Stimulated activated CD4-positive, alpha-beta T cell treated with anti-CD3 and anti-CD28 coated beads, Interleukin-12 subunit alpha, Interleukin-12 subunit beta, amount 100 ng/mL, for 48 hours (primary cell): ENCODE measurements at places on chromosomes 12 and 14.

DNA sequence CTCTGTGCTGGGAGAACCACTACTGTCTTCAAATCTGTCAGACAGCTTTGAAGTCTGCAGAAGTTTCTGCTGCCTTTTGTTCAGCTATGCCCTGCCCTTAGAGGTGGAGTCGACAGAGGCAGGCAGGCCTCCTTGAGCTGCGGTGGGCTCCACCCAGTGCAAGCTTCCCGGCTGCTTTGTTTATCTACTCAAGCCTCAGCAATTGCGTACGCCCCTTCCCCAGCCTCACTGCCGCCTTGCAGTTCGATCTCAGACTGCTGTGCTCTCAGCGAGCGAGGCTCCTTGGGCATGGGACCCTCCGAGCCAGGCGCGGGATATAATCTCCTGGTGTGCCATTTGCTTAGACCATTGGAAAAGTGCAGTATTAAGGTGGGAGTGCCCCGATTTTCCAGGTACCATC is 25.1 kb upstream of the KLRB1 start:
- DNase-seq = no peak

DNA sequence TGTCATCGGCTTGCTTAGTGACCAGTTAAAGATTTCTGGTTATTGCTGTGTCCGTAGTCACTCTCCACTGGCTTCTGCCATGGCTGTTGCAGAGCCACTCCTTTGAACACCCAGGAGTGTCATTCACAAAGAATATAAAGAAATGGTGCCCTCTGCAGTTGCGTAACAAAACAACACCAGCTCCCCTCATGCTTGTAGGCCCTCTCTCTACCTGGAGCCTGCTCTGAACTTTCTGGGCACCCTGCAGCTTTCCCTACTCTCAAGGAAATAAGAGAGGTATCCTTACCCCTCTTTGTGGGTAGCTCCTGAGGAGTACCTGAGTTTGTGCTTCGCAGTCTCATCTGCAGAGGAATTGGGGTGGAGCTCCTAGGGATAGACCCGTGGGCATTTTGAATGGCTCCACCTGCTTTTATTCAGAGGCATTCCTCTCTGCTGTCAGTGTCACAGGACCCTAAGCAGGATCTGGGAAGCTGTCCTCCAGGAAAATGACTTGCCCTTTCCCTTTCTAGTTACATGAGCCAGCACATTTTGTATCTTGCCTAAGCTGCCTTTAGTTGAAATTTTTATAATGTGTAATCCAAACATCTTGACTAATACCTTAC is 97.2 kb upstream of the TMEM260 start:
- DNase-seq = no peak

DNA sequence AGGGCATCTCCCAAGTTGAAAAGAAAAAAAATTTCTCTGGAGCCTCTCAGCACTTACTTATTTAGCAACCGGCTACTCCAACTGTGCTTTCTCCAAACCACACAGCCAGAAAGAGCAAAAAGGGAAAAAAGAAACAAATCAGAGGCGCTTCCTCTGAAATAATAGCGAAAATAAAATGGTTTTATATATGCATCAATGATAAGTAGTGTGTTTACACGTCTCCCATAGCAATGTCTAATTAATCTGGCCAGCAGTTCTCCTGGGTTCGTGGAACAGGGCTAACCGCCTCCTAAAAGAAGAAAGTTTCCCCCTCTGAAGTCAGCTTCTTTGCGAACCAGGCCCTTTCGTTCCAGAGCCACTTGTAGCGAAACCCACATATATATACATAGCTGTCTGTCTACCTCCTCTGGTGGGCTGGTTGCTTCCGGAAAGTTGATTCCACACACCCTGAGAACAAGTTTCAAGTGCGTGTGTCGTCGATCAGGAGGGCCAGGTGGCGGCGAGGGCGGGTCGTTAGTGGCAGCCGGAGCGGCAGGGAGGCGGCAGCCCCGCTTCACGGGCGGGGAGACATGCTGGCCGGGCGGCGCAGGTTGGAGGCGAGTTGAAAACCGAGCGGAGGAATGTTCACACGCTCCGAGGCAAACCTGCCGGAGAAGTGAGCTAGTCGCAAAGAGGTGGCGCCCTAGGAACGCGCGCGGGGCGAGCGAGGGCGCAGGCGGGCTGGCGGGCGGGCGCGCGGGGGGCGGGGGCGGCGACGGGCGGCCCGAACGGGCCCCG is 2.7 kb downstream of the PTHLH start:
- peak; percentile 21 for DNase-seq

DNA sequence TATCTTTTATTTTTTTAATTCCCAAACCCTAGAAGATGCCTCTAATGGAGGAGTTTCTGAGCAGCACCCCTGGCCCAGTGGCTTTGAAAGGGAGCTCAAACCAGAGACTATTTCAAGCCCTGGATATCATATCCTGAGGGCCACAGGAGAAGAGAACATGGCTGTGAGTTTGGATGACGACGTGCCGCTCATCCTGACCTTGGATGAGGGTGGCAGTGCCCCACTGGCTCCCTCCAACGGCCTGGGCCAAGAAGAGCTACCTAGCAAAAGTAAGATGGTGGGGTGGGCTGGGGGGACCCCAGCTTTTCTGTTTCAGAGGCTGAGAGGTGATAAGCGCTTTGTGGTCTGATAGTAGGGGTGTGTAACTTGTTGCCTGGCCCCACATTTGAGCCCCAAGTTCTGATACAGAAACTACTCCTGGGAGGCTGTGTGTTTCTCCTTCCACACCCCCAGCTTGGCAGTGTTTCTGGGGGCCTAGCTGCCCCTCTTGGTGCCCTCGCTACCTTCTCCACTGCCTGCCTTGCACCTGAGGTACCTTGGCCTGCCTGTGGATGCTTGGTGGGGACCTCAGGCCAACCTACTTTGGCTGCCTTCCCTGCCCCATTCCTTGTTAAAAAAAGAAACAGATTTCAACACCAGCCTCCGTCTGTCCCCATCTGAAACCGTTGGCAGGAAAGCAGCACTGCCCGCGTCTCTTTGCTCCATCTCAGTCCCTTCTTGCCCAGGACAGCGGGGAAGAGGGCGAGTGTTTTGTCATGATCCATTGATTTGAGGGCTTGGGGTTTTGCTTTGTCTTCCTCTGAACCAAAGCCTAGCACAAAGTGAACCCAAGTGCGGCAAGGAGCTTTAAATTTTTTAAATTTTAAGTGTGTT is 5.7 kb downstream of the TPCN1 start:
- no peak for DNase-seq

DNA sequence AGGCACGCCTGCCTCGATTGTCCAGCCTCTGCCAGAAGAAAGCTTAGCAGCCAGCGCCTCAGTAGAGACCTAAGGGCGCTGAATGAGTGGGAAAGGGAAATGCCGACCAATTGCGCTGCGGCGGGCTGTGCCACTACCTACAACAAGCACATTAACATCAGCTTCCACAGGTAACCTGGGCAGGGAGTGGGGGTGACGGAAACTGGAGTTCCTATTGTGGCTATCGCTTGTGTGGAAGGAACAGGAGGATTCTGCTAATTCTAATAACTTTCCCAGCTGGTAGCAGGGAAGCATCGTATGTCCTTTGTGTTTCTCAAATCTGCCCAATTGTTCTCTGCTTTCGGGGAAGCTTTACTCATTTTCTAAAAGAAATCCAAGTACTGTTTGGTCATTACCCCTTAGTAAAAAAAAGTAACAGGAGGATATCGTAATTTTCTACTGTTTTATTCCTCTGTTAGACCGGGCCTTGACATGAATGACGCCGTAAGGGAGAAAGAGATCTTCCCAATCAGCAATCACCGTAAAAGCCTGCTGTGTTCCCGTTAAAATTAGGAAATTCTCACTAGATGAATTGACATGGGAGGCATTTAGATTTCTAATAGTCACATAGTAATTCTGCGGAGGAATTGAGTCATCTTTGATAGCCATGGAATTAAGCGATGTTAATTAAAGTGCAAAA is 449 bp downstream of the THAP2 start:
- no peak for DNase-seq

GRCh38 chr14:92960706-92961566 is 38.0 kb downstream of the CHGA start:
- DNase-seq = no peak

DNA sequence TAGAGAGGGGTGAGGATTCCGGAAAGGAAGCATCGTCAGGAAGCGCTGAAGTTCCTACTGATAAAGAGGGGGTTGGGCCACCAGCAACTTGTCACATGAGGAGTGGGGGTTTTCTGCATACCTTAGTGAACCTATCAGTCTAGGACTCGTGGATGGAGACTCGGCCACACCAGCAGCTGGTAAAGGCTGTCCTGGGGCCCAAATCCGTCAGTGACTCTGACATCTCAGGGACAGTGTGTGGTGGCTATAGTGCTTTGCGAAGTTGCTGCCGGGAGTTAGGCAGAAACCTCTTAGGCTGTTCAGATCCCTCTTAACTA is 16.4 kb downstream of the RNASE2 start:
- no peak for DNase-seq

GRCh38 chr12:103664626-103665025 is 77.6 kb downstream of the STAB2 start:
- no peak for DNase-seq

GRCh38 chr12:32765906-32766305 is 10.2 kb upstream of the YARS2 start:
- no peak for DNase-seq

DNA sequence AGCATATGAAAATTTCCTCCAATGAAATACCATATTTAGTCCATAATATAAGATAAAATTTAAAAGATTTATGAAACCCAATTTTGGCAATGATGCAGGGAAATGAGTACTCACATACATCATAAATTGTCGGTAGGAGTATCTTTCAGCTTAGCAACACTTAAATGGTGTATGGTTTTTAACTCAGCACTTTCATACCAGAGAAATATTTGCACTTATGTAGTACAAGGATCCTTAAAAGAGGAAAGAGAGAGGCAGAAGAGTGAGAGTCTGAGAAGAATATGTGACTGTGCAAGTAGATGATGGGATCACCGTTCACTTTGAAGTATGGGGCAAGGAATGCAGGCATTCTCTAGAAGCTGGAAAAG is 379.3 kb upstream of the DCN start:
- no peak for DNase-seq

GRCh38 chr12:18905134-18905533 is 167.2 kb downstream of the CAPZA3 start:
- no peak for DNase-seq

DNA sequence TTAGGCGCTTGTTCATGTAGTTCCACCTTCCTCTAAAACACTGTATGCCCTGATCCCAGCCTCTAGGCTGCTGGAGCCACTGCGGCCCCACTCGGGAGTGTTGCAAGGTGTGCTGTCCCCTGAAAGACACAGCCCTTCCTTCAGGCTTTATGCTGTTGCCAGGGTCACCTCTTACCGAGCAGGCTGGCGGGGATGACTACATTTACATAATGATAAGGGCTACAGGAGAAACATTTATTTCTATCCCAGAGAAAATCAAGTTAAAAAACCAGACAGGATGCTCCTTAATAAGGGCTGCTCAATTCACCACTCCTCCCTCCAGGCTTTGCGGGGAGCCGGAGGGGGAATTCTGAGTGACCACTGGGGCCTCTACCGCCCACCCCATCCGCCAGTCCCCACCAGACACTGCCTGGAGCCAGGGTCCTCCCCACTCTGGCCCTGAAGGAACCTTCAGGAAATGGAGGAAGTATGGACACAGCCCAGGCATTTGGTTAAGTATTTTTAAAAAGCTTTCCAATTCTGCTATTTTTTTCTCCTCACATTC is 200.6 kb downstream of the TTC7B start:
- no peak for DNase-seq

DNA sequence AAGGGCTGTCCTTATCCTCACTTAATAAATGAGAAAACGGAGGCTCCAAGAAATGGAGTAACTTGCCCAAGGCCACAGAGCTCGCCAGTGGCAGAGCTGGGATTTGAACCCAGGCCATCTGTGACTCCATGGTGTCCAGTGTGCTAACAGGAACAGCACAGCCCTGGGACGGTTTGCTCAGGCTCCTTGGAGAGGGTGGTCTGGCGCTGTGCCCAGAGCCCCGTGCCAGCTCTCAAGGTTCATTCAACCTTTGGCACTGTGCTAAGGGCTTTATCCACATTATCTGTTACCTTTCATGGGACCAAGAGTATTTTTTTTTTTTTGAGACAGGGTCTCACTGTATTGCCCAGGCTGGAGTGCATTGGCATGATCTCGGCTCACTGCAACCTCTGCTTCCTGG is 8.1 kb downstream of the DAO start:
- no peak for DNase-seq

DNA sequence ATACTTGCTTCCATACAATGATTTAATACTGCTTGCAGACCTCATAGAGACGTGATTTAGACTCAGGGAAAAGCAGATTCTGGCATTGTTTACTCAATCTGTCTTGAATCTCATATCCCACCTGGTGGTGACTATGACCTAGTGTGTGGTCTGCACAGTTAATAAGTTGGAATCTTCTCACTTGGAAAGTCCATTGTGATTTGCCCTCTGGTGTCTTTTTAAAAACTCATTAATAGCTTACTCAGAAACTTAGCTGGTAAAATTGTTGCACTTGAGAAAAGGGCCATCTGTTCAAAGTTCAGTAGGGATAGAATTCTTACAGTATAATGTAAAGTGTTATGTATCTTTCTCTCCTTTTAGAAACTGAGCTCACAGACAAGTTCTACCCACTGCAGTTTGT is 106.0 kb downstream of the PELI2 start:
- no peak for DNase-seq

DNA sequence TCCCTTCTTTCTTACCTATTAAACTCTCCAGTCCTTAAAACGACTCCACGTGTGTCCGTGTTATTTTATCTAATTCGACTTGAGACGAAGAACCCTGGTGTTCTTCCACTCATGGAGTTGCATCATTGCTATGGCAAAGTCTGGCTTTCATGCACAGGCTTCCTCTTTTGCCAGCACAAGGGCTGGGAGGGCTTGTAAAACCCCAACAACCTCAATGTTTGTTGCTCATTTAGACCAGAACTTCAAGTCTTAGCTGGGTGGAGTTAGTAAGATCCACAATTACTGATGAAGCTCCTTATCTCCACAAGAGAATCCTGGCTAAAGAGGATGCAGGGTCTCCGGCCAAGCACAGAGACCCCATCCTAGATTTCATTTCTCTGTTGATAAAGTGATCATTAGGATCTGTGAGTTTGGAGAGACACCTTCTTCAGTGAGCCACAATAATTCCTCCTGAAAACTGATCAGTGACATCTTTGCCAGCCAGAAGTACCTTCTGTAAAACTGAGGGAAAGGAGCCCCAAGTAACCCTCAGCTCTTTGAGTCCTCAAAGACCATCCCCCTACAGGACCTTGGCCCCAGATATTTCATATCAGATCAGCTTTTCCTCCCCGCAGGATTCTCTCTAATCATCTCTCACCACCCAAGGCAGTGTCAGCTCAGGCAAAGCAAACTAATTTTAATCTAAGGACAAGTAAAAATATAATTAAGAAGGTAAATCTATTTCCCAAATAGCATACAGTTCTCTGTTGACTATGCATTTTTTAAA is 514.6 kb downstream of the FUT8 start:
- DNase-seq = no peak

DNA sequence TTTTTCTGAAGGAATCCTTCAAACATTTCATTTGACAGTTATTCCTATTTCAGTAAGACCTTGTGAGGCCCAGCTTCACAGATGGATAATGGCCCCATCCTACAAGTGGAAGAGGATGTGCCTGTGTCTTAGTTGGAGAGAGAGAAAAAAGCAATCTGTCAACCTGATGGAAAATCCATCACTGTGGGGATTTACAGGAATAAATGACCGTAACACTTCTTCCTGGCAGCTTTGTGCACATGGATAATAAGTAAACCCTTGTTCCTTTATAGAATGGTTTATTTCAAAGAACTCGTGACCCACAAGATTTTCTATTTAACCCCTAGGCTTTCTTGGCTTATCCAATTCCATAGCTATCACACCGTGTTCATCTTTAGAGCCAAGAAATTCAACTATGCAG is 121.4 kb upstream of the PCED1B start:
- DNase-seq = no peak

GRCh38 chr12:34119366-34119765 is 97.1 kb downstream of the ALG10 start:
- DNase-seq = no peak
